ENCODE measurements at places on chromosomes 12 and 14.
A peak's percentile ranks its signal among the peaks of the same experiment; 100 is the strongest.

DNA sequence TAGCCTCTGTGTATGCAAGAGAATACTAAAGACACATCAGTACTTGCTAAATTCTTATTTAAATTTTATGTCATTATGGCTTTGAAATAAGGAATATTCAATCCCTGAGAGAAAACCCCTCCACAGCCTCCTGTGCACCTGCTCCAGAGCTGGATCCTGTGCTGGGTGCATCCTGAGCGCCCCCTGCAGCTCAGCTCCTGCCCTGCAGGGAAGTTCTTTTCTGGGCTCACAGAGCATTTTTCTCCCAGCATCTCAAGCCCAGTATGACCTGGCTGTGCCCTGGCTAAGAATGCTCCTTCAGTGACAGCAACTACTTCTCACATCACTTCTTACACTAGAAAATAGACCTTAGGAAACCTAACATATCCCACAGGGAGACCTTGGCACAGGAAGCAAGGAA, 1211.7 kb downstream of the TMEM121 start:
- no peak for DNase-seq

DNA sequence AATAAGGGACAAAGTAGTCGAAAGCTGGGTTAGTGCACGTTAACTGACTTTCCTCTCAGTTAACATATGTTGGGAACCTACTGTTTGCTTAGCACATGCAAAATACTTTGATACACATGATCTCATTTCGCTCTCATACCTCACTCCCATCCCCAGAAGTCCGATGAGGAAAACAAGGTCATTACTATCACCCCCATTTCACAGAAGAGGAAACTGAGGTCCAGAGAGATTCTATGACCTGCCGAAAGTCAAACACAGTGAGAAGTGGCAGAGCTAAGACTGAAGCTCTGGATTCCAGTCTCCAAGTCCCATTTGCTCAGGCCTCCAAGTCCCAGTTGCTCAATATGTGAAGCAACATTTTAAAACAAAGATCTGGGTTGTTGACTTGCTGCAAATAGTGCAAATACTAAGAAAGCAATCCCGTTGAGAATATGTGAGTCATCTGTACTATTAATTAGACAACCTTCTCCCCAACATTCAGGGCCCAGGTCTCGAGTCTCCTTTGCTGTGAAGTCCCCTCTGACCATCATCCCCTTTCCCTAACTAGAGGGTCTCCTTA, 170.6 kb upstream of the PWP1 start:
- no peak for DNase-seq

GRCh38 chr12:104721039-104721405, 237.1 kb downstream of the SLC41A2 start:
- no peak for DNase-seq

DNA sequence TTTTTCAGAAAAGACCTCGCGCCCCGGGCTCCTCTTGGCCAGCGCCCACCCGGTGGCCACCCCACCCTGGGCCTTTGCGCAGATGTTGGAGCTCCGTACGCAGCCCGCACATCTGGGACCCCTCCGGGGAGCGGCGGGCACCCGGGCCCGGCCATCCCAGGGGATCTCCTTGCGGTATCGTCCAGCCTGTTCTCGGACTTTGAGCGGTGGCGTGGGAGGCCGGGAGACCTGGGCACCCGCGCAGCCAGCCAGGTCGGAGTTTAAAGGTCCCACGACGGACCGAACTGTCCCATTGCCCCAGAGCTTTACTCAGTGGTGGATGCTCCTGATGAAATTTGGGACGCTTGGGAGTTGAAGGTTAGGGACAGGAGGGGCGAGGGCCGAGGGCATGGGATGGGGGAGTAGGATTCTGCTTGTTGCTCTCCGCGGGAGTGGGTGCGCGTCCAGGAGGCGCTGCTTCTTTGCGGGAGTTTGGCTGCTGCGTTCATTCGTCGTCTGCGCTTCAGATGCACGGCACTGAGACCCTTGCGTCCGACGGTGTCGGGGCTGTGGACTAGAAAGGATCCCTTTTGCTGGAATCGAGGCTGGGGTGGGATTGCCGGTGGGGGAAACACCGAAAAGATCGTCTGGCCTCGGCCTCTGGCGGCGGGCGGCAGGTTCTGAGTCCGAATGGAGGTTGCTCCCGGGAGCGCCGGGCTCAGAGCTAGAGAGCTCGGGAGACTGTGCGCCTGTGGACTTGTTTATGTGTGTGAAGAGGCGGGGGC, 1.4 kb downstream of the NTF3 start:
- no peak for DNase-seq

DNA sequence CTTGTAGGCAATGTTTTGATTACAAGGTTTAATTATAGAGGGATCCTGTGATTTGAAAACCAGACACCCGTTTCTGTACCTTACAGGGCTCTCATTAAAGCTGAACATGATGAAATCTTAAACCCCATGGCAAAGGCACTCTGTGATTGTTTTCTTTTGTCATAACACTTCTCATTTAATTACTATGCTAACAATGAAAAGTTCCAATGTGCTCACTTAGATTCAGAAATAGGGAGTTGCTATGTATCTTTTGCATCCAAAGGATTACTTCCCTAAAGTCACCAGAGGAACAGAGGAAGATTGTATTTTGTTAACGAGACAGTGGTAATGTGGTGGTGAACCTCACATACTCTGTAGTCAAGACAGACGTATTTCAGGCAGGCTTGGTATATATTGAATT, 81.5 kb upstream of the MYF6 start:
- no peak for DNase-seq

DNA sequence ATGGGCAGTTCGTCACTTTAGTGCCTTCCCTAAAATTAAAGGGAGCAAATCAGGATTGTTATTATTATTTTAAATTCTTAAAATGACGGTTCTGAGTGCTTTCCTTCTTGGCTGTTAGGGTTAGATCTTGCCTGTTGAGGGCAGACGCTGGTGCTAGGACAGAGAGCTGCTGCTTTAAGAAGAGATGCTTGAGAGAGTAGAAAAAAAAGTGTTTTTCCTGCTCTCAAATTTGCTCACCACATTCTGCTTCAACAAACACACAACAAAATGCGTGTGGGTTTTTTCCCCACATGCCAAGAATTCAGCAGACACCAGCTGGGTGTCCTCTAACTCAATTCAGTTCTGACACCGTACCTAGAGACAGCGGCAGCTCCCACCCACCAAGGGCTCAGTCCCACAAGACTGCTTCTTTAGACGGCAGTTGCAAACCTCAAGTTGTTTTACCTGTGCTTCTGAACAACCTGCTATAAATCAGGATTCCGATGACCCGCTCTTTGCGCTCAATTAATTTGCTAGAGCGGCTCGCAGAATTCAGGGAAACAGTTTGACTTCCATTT, 75.8 kb upstream of the RIN3 start:
- no peak for DNase-seq

DNA sequence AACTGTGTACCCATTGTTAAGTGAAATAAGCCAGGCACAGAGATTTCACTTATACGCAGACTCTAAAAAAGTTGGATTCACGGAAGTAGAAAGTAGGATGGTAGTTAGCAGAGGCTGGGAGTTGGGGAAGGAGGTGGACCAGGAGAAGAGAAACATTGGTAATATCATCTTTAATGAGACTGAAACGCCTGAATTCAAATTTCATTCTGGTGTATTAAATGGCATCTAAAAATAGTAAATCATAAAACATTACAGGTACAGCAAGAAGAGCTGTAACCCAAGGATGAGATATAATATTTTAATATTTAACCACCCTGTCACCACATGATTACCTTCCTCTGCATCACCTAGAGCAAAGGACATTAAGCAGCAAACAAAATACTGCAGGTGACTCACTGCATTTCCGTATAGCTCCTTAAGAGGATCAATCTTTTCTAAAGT, 99.4 kb downstream of the EPS8 start:
- DNase-seq: no peak

DNA sequence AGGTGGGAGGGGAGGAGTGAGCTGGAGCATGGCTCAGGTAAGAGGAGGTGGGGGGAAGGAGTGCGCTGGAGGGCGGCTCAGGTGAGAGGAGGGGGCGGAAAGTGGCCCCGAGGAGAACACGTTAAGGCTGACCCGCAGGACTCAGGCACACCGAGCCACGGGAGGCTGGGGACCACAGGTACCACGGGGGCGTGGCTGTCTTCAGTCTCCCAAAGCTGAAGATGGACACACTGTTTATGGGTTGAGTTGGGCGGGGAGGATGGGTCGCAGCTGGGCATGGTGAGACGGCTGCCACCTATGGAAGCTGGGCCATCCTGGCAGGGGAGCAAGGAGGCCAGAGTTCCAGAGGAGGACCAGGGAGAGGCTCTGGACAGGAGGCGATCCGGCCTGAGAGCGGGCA, 23.5 kb downstream of the UBR7 start:
- DNase-seq: no peak

- DNase-seq: no peak
These were observed 100.7 kb downstream of the ARF6 start for GRCh38 chr14:49993565-49993964.

- no peak for DNase-seq
These were observed 3.4 kb upstream of the DYRK2 start for GRCh38 chr12:67645126-67645525.

DNA sequence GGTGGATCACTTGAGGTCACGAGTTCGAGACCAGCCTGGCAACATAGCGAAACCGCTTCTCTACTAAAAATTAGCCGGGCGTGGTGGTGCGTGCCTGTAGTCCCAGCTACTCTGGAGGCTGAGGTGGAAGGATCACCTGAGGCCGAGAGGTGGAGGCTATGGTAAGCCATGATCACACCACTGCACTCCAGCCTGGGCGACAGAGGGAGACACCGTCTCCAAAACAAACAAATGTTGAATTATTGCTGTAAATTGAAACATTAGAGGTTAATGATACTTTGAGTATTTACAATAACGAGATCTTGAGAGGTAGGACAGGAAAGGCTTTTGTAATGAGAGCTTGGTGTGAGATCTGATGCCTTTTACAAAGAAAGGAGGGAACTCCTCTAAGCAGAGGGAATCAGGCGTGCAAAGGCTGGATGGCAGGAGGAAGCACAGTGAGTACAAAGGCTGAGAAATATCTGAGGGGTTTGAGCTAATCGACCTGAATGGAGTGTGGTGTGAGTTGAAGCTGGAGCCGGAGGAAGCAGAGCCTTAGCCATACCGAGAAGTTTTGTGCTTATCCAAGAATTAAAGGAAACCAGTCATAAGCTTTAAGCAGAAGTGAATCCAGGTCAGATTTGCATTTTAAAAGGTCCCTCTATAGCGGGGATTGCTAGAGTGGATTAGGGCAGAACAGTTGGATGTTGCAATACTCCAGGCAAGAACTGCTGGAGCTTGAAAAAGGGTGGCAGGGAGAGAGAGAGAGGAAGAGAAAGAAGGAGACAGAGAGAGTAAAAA, 1.1 kb downstream of the RHNO1 start:
- no peak for DNase-seq

DNA sequence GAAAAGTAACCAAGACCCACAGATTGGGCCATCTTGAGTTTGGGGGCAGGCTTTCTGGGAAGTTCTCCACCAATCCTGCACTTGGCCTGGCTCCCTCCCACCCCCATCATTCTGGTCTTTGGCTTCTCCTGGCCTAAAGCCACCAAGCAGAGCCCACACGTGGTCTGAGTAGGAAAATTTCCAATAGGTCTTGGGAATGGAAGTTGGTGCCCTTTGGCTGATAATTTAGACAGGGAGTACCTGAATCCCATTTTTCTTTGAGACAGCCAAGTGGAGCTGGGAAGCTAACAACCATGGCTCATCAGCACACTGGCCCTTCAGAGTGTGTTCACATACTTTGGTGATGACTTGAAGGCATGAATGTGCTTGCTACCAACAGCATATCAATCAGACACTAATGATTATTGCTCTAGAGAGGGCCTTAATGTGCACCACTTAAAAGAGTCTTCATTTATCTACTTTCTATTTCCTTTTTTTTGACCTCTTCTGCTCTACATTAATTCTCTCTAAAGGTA, 156.0 kb downstream of the EGLN3 start:
- no peak for DNase-seq

DNA sequence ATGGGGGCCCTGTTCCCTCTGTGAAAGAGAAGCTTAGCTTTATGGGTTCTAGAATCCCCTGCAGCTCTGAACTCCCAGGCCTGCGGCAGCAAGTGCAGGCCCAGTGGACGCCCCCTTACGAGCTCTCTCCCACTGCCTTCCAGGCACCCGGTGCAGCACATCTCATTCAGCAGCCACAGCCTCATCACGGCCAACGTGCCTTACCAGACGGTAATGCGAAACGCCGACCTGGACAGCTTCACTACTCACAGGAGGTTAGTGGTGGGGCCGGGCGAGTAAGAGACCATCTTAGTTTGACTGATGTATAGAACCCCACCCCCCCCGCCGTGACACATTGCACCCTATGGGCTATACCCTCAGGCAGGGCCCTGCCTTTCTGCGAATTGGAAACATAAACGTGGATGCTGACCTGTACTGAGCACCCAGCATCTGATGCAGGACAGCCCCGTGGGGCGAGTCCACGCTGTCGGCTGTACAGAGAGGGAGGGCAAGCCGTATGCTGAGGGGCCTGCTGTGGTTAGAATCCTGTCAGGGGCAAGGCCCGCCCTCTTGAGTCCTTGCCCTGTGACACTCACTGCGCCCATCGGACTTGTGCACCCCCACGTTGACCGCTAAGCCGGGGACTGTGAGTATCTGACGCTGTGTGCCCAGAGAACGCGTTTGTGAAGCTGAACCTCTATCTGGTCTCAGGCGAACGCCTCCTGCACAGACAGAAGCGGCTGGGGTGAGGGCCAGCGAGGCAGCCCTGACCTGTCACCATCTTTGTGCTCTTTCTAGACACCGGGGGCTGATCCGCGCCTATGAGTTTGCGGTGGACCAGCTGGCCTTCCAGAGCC, 71.7 kb downstream of the TESC start:
- no peak for DNase-seq

GRCh38 chr12:112185093-112185923, 59.9 kb downstream of the TRAFD1 start:
- DNase-seq: no peak

- DNase-seq: no peak
These were observed 34.1 kb downstream of the ITGA7 start for GRCh38 chr12:55673638-55674037.

- no peak for DNase-seq
These were observed 48.6 kb downstream of the VEZT start for GRCh38 chr12:95266254-95266653.

GRCh38 chr14:70714055-70714550, 72.4 kb downstream of the TTC9 start:
- DNase-seq: peak; percentile 47

DNA sequence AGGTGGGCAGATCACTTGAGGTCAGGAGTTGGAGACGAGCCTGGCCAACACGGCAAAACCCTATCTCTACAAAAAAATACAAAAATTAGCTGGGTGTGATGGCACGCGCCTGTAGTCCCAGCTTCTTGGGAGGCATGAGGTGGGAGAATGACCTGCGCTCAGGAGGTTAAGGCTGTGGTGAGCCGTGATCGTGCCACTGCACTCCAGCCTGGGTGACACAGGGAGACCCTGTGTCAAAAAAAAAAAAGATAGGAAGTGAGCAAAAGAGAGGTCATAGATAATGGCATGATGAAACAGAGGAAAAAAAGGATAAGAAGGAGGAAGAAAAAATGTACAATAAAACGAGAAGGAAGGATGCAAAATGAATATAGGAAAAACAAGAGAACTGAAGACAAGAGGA, 159.5 kb downstream of the ETV6 start:
- no peak for DNase-seq

- no peak for DNase-seq
These were observed 59.8 kb downstream of the CNTN1 start for GRCh38 chr12:40752011-40752410.

GRCh38 chr12:129530984-129531383, 372.8 kb downstream of the TMEM132D start:
- no peak for DNase-seq
